ENCODE measurements at places on chromosomes 5 and 9.

- DNase-seq: no peak
Measured at GRCh38 chr5:130550562-130550928, 614.5 kb downstream of the HINT1 start.

DNA sequence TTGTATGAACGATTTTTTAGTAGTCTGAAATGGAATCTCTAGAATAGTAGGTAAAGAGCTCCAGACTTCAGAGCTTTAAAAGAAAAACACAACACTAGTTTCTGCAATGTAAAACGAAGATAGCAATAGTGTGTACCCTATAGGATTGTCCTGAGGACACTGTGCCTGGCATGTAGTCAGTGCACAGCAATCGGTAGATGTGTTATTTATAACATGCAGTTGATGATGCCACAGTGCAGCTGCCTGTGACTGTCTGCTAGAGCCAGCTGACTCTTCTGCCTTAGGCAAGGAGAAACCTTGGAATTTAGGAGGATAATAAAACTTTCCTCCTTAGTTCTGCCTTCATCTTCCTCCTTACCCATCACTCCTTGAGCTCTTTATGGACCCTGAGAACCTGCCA is 27.7 kb upstream of the TMOD1 start:
- peak; percentile 30 for DNase-seq

- no peak for DNase-seq
Measured at GRCh38 chr9:75893106-75893505, 2.6 kb downstream of the PCSK5 start.

GRCh38 chr9:30362373-30362772 is 2022.1 kb upstream of the ACO1 start:
- no peak for DNase-seq

DNA sequence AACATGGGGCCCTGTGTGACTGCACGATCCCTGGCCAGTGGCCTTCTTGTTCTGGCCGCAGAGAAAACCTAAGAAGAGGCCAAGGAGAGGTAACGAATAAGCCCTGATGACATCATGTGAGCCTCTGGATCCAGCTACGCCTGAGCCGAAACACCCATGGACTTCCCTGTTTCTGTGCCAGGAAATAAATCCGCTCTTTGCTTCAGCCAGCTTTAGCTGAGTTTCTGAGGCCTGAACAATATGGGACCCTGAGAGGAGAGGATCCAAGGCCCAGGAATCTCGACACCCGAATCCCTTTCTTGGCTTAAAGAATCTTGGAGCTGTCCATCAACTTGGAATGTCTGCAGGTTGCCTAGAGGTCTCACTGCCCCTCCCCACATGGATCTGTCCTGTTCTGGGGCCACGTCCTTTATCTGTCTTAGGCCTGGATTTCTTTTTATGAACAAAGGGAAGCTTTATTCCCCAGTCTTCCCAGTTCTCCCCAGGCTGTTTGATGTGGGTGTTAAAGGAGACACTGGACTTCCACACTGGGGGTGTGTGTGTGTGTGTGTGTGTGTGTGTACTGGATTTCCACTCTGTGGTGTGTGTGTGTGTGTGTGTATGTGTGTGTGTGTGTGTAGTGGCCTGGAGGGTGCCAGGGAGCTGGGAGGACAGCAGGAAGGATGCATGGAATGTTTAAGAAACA is 13.7 kb downstream of the IER5L start:
- DNase-seq: peak; percentile 62

GRCh38 chr5:154829589-154830218 is 20.7 kb downstream of the FAXDC2 start:
- no peak for DNase-seq

DNA sequence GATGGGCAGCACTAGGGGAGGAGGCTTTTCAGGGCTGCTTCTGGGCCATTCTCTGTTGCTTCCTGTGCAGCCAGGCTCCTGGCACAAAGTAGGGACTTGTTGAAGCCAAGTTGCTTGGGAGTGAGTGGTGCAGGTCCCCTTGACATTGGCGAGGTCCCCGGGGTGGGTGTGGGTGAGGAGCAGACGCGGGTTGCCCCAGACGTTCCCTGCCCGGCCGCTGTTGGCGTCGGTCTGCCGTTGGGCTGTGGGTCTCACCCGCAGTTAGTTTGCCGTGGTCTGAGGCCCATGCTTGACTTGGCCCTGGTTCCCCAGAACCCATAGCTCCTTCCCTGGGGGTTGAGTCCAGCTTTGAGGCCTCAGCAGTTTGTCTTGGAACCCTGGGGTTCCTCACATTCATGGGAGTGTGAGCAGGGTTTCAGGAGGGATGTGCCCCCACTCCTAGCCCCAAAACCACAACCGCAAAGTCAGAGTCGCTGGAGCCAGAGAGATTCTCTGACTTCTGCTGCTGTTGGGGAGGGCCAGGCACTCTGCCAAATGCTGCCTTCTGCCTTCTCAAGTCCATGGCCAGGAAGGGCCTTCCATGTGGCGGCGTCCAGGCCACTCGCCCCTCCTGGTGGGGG is 77.5 kb downstream of the RXRA start:
- DNase-seq: peak; percentile 72

- DNase-seq: no peak
Measured at GRCh38 chr9:98568234-98568908, 140.4 kb downstream of the GABBR2 start.

- DNase-seq: no peak
Measured at GRCh38 chr5:173139631-173140030, 4.7 kb upstream of the BNIP1 start.

DNA sequence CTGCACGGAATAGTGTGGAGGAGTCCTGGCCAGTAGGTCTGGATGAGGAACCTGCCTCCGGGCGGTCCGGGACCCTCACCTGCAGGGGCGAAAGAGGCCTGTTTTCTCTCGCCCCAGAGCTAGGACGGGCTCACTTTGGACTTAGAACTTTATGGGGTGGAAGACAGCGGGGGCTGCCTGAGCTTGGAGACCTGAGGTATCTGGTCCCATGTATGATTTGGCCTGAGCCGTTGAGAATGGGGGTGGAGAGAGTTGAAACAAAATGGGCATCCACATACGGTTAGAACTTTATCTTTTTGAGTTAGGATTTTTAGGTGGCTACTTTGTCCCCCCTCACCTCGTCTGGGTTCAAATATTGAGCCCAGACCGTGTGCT is 681 bp upstream of the ETF1 start:
- no peak for DNase-seq

DNA sequence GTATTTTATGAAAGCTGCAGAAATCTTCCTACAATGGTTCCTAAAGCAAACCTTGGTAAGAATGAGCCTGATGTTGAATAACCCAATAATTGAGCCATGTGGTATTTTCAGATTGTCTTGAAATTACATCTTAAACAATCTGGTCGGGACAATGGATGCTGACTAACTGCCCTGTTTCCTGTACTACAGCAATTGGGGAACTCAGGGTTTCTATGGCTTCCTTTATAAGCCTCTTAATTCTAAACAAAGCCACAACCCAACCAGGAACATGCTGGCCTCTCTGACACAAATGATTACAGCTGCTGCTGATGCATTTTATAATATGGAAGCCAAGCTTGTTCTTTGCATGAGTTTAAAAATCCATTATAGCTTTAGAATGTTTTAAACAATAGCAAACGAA is 30.2 kb downstream of the PTPN3 start:
- no peak for DNase-seq

DNA sequence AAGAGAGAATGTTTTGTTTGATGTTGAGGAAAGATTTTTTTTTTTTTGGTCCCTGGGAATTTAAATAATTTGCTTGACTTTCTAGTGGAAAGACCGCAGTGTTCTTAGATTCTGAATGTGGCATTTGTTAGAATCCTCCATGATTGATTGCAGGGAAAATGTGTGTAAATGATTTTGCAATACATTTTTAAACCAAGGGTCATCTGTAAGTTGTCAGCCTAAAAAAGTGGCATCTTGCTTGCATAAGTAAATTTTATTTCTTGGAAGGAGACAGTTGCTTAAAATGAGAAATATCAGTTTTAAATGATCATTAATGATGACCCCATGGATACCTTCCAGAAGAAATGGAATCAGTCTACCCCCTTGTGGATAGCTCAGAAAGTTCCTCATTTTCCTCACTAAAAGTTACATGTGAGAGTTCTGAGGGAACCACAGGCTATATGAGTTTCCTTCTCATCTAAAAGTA is 105.1 kb upstream of the SLC25A48 start:
- peak; percentile 13 for DNase-seq

DNA sequence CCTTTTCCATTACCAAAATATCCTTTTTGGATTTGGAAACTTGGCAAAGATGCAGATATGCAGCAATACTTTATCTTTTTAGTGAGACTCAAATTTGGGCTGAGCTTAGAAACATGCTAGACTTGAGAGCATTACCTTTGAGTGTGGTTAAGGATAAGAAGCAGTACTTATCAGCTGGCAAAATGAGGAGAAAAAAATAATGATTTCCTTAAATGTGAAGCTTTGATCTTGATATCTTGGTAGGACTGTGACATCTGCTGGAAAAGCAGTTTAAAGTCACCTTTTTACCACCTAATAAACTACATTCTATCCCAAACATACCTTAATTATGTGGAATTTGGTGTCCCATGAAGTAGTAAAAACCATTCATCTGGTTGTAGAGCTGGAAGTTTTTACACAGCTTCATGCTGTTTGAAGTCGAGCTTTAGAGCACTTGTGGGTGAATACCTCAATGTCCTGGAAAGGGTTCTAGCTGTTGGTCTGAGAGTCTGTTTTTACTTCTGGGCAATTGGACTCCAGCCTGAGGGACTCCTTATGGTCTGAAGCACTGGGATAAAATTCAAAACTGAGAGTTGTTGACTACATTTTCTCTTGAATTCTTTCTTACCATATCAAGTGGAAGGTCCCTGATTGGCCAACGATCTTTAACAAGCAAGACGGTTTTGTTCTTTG is 53.4 kb downstream of the LRRC70 start:
- peak; percentile 16 for DNase-seq

- no peak for DNase-seq
Measured at GRCh38 chr5:95471487-95471886, 80.3 kb downstream of the FAM81B start.

- DNase-seq: peak; percentile 86
Measured at GRCh38 chr5:125198270-125198974, 452.0 kb upstream of the ZNF608 start.

DNA sequence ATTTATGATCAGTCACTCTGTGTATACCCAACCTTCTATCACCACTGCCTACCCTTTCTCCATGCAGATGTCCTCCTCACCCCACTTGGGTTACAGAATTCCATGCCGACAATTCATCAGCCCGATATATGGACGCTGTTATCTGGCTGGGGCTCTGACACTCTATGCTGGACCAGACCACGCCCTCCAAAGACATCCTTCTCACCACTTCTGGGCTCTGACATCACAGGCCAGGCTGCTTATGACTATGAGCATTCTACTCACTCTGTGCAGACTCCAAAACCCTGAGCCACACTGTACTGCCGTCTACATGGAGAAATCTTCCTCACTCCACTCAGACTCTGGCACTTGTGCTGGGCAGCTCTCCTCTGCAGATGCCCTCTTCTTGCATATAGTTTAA is 7.6 kb upstream of the AK3 start:
- DNase-seq: peak; percentile 21
